CD4-positive, alpha-beta T cell treated with Interleukin-21 for 1 hour (primary cell): ENCODE measurements at places on chromosomes 3 and 15.

DNA sequence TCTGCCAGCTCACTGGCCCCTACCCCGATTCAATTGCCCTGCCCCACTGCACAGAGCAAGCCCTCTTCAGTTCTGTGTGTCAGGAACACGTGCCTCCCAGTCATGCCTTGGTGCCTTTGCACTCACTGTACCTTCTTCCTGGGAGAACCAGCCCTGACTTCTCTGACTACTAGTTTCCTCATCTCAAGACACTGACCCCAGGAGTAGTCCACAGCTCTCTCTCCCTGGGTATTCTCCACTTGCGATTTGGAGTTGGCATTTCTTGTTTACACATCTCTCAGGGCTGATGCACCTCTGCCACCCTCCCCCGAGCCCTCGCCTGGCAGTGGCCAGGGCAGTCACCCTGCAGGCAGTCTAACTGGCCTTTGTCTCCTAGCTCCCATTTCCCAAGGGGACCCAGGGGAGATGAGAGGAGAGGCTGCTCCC is 5.7 kb downstream of the CISH start:
- DNase-seq: no peak

- no peak for DNase-seq
These were observed 103.9 kb downstream of the LSAMP start for GRCh38 chr3:116341381-116341780.

GRCh38 chr3:141875893-141876380 is 506 bp upstream of the ATP1B3 start:
- DNase-seq: no peak

DNA sequence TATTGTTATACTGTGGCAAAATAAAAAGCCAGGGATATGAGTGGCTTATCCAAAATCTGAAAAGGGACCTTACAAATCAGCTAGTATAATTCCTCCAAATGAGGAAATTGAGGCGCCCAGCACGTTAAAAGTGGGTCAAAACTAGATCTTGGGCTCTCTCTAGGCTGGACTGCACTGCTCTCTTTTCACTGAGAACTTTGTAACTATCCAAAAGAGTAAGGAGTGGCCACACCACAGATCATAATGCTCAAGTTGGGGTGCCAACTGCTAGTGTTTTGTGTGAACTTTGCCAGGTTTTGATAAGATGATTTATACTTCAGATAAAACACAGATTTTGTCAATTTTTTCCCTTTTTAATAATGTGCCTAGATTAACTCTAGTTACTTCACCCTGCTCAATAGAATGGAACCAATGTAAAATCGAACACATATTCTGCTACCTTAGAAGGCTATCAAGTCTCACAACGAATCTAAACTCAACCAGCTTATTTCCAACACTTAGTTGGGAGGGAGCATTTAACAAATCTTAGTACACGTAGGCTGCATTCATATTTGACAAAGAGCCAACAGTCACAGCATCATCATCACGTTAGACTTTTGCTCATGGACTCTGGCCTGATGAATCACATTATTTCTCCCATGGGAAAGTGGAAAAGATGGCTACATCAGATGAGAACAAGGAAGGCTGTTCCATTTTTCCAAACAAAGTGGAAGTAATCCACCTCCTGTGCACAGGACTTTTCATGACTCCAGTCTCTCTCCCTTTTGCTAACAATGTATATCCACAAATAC is 64.4 kb downstream of the ABI3BP start:
- no peak for DNase-seq

DNA sequence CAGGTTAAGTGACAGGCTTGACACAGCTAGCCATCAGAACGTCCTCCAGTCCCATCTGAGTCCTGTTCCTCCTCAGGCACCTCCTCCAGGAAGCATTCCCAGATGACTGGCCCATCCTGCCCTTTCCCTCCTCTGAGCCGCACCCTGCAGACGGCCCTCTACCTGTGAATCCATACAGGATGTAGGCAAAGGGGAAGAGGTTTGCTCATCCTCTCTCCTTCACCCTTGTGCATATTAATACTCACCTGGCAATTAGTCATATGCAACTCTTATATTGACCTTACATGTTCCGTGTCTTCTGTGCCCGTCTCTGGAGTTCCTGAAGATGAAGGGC is 61.9 kb downstream of the SMAD3 start:
- DNase-seq: no peak

- DNase-seq: no peak
These were observed 21.7 kb downstream of the NMNAT3 start for GRCh38 chr3:139655909-139656595.

DNA sequence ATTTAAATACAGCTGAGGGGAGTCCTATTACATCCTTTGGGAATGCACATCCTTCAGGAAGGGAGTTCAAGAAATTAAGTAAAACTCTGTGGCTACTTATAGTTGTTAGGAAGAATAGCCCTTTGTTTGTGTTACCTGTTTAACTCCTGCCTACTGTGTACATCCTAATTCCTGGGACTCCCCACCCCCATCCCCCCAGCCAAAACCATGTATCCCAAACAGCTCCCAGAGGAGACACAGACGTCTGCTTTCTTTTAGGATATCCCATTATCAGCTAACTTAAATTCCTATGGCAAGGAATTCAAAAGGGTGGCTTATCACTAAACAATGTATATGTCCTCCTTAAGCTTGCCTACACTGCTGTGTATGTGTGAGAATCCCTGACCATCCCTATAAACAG is 581.7 kb downstream of the DIPK2A start:
- no peak for DNase-seq

DNA sequence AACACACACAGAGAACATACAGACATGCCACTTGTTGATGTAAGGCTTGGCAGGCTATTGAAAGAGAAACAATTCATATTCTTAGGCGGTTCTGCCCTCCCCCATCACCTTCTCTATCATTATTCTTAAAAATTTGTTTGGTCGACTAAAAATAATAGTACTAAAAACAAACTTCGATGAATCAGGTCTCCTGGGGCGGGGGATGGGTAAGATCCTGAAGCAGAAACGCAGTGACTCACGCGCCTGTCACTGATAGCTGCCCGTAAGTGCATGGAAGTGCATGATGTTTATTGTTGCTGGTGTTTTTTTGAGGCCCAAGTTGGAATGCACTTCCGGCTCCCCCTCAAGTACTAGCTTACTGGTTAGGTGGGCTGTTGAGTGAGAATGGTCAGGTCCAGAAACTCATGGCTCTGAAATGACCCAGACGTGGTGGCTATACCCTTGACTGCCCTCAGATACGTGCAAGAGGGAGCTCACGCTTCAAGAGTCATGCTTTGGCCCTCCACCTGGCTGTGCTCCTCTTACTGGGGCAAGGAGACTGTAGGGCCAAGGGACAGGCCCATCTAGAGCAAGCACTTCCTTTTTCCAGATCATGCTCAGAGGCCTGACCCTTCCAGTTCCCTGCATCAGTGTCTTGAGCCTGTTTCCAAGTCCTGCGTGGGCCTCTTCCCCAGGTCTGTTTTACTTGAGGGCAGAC is 10.9 kb downstream of the SMAD3 start:
- no peak for DNase-seq

- DNase-seq: no peak
These were observed 111.5 kb upstream of the ETV5 start for GRCh38 chr3:186220365-186220764.

DNA sequence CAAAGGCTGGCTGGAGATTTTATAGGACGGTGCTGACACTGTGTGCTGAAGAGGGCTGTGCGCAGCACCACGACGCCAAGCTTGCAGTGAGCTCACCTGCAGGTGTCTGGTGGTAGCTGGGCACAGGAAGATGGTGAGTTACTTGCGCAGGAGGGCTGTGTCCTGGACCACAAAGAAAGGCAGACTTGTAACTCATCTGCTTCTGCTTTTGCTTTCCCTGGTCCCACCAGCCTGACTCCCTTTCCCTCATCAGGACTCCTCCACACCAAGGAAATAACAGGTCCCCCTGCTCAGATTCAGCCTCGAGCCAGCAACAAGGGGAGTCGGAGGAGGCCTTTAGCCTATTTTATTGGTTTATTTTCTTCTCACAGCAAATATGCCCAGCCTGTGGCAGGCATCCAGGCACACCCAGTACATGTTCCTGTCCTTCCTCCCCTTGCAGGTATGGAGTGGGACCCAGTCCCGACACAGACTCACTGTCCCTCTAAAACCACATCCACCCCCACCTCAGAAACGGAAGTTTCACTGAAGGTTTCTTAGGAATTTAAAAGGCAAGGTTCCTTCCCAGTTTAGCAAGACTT is 35.6 kb upstream of the FLNB start:
- no peak for DNase-seq

GRCh38 chr3:145116769-145117168 is 1044.2 kb downstream of the PLOD2 start:
- DNase-seq: no peak

- no peak for DNase-seq
These were observed 23.1 kb upstream of the PDCD6IP start for GRCh38 chr3:33775363-33775762.
